ENCODE measurements at places on chromosomes 3 and 15.

GRCh38 chr3:65939801-65940246 is 98.9 kb downstream of the MAGI1 start:
- no peak for DNase-seq

DNA sequence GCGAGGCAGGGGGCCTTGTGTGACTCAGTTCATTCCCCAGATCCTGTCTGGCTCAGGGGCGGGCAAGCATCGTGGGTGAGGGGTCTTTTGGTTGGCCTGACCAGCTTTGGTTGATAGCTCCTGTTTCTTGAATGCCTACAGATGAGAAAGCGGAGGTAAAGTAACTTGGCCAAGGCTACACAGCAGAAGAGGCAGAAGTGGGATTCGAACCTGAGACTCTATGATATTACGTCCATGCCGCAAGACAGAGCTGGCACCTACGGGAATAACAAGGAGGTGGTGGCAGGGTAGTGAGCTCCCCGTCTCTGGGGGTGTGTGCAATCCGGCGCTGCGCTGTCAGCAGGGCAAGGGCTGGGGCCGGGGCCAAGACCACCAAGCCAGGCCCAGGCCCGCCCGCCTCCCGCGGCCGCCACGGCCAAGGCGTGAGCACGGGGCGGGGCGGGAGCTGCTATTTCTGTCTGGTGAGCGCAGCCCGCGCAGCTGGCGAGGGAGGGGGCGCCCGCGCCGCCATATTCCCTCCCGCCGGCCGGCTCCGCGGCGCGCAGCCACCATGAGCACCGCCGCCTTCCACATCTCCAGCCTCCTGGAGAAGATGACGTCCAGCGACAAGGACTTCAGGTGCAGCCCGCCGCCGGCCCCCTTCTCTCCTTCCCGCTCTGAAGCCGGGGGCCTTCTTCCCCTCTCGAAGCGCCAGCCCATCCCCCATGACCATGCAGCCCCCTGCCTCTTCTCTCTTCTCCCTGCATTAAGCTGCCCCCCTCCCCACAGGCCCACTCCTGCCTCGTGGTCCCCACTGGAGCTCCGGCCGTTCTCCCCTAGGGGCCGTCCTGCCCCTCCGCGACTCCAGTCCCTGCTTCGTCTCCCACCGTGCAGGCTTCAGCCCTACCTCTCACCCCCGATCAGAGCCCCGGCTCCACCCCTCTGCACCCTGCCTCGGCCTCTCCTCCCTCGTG is at the start of gene CAND2:
TSS of gene CAND2 (plus strand) at position 510 of the 953 bp plus-strand sequence. CDS start at position 551, 41 bp downstream.
- DNase-seq, result peak; percentile 4

GRCh38 chr15:83108266-83109219 is 1.1 kb downstream of the TM6SF1 start:
- no peak for DNase-seq

GRCh38 chr3:132721479-132722164 is 587 bp downstream of the NPHP3 start:
- no peak for DNase-seq

GRCh38 chr3:170868577-170869238 is 1.3 kb downstream of the RPL22L1 start:
- no peak for DNase-seq

DNA sequence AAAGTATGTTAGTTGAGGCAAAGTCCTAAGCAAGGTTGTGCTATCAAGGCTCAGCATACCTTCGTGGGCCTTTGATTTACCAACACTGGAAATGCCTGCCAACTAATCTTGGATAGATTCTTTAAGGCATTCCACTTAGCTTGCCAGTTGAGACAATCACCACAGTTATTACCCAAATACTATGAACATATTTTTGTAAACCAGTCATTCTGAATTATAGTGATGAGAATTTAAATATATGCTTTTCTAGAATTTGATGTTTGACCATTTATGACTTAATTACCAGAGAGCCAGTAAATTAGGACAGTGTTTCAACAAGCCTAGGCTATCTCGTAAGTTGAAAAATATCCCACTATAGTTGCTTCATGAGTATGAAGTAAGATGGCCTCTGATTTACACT is 15.5 kb downstream of the TRIM59 start:
- DNase-seq, result no peak

DNA sequence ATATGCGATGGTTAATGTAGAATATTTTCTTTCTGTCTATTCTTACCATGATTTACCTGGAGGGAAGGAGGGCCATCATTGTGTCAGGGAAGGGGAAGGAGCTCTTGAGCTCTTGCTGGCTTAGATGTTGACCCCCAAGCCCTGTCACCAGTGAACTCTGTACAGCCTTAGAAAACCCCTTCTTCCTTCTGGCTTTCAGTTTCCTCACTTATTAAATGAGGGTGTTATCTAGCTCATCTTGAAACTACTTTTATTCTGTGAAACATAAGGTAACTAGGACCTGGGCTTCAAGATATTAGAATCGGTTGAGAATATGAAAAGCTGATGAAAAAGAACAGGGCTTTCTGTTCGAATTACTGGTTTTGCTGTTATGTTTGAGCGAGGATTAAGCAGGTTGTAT is 25.1 kb upstream of the UTS2B start:
- no peak for DNase-seq

DNA sequence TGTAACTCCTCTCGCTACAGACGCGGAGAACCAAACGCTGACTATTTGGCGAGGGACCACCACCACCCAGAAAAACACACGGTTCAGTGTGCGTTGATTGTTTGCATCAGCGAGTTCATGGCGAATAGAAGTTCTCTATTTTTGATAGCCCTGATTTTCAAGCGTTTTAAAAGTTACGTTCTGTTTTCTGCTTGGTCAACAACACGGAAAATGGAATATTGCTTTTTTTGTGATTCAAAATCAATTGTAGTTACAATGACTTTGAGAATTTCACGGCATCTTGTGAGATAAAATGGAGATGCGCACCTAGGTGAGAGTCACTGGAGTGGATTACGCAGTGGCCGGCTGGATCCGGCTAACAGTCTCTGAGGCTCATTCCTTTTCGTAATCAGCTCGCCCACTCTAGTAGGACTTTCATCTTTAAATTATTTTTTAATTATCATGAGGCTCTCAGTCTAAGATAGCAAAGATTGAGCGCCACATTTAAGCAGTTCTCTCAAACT is 54.8 kb downstream of the CCDC54 start:
- no peak for DNase-seq

GRCh38 chr3:58022490-58022889 is 14.3 kb downstream of the FLNB start:
- DNase-seq, result no peak

DNA sequence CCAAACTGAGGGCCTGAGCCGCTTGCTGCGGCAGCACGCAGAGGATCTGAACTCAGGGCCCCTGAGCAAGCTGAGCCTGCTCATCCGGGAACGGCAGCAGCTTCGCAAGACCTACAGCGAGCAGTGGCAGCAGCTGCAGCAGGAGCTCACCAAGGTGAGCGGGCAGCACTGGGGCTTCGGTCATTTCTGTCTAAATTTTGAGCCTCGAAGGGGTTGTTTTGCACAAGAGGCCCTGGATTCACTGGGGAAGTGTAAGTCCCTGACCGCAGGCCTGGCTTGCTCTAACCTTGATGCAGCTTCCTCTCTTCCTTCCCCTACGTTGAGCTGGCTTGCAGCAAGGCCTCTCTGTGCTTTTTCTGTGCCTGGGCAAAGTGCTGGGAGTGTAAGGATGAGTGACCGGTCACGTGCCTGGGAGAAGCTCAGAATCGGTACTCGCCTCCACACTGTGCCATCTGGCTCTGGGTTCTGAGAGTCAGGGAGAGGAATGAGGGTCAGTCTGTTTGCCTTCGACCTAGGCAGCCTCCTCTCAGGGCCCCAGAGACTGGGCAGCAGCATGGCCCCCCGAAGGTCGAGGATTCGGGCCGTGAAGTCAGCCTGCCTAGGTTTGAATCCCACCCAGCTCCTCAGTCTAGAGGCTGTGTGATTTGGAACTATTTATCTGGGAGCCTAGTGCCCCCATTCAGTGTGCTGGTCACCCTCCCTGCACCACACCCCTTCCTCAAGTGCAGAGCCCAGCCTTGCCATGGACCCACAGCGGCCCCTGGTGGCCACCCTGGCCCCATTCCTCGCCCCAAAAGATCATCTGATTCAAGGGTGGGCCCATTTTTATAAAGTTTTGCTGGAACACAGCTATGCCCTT is 1.4 kb downstream of the FES start:
- peak; percentile 76 for DNase-seq

DNA sequence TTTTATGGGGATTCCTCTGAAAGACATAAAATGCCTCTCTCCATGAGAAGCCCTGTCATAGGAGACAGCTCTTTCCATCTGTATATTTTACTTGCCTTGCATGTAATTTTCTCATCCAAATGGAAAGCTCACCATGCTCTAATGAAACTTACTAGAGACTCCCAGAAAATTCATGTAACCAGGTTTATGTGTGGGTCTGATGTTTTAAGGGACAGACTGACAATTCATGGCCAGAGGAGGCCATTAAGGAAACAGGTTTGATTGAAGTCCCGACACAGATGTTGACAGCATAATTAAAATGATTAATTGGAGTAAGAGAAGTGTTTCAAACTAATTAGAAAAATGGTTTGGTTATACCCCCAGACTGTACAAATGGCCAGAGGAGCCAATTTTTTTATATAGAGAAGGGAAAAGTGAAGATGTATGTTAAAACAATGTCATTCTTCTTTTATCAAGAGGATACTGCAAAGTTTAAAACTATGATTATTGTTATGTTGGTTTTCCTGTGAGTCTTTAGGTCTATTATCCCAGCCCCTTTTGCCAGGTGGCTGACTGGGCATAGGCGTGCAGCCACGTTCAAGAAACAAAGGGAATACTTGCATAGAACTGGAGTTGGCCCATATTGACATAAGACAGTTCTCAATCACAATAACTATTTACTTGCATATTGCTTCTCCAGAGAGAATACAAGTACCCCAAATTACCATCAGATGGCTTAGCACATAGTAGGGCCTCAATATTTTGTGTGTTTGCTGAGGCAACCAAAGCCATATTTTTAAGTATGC is 64.8 kb downstream of the RBMS3 start:
- DNase-seq, result no peak

- no peak for DNase-seq
These were observed 10.7 kb downstream of the IGF1R start for GRCh38 chr15:98658831-98659699.
